ENCODE measurements at places on chromosomes 5 and 9.

DNA sequence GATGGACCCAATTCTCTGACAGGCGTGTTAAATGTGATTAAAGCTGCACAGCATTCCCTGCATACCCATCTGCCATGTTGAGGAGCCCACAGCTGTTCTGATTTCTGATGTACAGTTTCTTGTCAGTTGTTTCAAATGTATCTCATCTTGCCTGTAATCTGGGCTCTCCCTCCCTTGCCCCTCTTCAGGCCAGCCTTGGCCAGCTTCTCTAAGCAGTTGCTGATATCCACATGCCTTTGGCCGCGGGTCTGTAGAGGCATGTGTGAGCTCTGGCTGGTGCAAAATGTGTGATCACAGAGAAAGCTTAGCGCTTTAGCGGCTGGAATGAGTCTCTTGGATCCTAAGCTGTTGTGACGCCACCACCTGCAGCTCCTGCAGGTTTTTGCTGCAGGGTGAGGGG lies 332.0 kb downstream of the MLLT3 start:
- no peak for DNase-seq

DNA sequence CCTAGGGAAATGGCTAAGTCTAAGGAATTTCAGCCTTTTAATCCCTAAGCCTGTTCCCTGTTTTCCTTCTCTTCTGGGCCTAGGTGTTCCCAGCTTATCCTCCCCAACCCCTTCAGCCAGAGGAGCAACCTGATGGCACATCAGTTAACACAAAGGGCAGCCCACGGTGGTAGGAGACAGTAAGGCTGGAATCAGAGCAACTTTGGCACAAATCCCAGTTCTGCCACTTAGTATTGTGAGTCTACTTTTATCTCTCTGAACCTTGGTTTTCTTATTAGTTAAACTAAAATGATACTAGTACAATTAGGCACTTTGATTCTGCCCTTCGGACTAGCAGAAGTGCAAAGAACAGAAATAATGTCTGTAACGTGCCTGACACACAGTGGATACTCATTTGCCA lies 246.8 kb downstream of the SAXO1 start:
- no peak for DNase-seq

DNA sequence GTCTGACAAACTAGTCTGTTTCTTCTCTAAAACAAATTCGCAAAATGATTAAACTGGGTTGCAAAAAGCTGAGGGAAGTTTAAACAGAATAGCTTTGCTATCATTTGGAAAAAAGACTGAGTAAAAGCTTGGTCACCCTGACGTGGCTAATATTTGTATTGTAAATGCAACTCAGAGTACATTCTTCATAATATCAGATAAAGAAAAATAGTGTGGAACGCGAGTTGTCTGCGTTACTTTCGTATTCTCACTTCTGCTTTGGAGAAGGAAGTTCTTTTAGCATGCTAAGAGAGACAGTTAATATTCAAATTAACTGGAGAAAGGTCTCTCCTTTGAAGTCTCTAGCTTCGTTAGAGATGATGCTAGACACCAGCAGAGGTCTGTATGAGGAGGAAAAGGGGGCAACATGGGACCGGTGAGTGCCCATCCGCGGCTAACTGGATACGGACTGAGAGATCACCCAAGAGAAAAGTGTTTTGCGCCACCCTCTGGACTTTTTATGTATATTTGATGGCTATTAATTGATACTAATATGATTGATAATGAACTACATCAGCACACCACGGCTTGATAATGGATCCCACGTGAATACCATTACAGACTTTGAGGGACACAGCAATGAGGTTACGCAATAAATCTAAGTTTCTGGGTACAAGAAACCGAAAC lies 2.9 kb upstream of the CNTRL start:
- no peak for DNase-seq

DNA sequence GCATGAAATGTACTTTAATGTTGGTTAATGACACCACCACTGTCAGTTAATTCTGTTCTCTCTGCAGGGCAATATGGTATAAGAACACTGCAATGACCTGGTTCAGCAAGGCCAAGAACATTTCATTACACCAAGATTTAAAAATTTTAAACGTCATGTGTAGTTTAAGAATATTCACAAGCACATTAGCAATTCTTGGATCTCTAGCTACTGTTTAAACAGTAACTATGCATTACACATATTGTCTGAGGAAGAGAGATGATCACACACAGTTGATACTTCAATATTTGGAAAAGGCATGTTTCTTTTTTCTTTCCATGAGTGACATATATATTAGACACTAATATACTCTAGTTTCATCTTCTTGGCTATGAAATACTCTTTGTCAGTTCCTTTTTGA lies 143.0 kb downstream of the ADAMTS12 start:
- DNase-seq = no peak

- no peak for DNase-seq
Measured at GRCh38 chr5:131305138-131305689, 41.4 kb downstream of the CDC42SE2 start.

DNA sequence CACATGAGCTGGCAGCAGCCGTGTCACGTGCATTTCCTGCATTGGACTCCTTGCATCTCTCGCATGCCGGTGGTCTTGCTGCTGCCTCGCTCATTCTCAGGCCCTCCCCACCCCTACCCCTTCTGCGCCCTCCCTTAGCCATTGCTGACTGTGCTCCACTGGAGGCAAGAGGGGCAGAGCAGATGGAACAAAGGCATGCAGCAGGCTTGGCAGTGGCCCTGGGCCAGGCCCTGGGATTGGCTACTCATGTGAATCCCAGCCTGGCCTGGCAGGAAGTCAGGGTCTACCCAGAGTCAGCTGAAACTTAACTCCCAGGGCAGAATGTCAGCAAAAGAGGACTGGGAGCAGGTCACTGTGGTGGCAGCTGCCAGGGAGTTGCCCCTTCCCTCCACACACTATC lies 62.3 kb downstream of the TSTD2 start:
- no peak for DNase-seq

- no peak for DNase-seq
Measured at GRCh38 chr9:93596399-93596798, 20.0 kb downstream of the PHF2 start.

- DNase-seq = peak; percentile 81
Measured at GRCh38 chr9:129334105-129334935, 156.3 kb upstream of the IER5L start.

GRCh38 chr5:179869101-179869500 lies 10.5 kb upstream of the MRNIP start:
- DNase-seq = no peak

DNA sequence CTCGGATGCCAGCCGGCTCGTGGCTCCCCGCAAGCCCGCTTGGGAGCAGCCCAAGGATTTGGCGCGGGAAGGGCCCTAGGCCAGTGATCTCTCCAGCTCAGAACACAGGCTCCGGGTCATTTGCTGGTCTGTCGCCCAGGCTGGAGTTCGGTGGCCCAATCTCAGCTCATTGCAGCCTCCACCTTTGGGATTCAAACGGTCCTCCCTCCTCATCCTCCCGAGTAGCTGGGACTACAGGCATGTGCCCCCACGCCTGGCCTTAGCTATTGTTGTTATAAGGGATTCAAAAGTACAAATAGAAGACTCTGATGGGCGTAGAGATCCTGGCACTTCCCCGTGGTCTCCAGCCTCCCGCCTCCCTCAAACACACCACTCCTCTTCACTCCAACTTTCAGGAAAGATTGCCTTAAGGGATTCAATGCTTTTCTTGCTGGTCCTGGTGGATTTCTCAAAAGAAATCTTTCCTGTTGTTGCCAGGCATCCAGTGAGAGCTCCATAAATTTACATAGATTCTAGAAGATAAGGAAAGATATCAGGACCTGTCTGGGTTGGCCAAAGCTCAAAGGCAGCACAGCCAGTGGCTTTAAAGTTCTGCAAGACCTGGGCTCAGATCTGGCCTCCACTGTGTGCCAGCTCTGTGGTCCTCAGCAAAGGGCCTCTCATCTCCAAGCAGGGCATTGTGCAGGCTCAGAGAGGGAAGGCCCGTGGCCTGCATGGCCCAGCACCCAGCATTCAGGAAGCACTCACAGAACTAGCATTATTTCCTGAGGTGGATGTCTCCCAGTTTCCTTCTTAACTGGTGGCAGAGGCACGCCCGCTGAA lies 1.0 kb downstream of the AIF1L start:
- no peak for DNase-seq

GRCh38 chr5:126360467-126360866 lies 62.7 kb upstream of the GRAMD2B start:
- DNase-seq = no peak

DNA sequence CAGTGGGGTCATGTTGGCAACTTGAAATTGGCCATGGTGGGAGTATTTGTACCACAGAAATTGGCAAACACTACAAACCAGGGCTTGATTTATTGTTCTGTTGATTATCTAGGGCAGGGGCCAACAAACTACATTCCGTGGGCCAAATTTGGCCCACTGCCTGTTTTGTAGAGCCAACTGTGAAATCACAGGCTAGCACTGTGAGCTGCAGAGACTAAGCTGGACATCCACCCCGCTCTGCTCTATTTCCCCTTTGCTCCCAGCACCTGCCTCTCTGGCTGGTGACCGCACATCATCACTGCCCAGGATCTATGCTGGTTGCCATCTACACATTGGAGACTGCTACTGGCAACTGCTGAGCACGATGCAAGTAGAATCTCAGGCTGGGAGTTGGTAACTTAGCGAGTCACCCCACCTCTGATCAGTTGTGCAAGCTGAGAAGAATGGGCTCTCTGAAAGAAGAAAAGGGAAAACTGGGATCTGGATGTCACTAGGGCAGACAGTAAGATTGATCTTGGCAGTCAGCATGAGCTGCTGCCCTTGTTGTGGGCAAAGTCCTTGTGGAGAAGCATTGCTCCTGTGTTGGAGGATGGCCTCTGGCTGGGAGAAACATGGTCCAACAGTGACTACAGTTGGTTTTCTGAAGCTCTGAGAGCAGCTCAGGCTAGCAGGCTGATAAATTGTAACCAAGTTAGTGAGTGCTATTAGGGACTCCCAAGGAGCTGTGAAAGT lies 144.7 kb upstream of the RAD23B start:
- DNase-seq = no peak

DNA sequence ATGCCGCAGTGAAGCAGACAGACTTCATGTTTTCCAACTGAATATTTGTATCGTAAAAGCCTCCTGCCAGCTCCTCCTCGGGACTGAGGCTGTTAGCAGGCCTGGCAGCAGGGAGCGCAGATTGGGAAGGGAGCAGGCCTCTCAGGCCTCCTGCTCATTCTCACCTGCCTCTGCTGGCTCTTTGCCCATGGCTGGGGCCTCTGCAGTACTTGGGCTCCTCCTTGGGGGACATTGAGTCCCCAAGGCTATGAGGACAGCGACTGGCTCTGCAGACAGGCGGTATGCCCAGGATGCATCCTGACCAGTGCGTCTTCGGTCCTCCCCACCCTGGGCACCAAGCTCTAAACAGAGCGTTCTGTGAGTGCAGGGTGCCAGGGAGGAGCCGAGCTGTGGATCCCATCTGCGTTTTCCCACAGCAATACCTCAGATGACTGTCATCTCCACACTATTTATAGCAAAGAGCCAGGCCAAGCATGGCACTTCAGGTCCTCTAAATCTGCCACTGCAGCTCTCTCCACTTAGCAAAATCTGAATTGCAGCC lies 38.7 kb downstream of the TSTD2 start:
- DNase-seq = no peak

DNA sequence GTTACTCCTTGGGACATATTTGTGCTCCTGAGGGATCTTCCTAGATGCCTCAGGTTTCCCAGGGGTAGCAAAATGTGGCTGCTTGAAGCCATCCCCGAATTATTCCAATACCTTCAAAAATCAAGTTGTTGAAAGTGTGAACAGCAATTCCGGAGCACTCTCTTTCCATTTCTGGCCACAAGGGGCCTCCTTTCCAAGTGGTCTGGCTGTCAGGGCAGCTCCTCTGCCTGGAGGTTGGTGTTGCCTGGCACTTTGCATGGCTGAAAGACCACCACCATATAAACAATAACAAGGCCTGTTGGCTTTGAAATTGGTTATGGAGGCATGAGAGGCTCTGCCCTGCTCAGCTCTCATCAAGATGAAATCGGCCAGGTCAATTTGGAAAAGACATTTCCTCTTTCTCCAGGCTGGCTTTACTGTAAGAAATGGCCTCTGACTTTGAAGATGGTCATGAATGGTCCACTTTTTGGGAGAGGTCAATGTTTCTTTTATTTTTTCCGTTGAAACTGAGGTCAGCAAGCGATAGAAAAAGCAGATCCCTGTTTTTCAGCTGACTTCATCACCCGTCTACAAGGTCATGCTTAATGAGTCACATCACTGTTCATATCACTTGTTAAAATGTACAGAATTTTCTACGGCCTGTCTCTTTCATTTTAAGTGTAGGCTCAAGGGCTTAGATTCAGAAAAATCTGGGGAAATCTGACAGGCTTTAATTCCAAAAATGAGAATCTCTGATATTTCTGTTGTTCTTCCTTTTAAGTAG lies 481.1 kb upstream of the ZNF608 start:
- no peak for DNase-seq

DNA sequence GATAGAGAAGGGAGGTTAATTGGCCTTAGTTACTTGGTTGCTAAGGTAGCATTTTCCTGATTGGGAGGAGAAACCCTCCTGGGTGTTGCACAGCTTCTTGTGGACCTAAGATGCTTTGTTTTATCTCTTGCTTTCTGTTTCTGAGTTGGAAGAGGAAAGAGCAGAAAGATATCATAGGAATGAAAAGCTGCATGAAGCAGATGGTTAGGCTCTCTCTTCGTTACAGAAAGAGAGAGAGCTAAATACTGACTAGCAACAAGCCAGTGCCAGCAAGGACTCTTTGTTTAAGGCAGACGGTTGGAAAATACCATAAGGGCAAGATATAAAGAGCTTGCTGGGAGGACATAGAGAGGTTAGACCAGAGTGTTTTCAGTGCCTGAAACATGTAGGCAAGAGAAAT lies 103.1 kb downstream of the ATG10 start:
- DNase-seq = no peak

Data from NCI-H774 (cell line).